Caco-2 (cell line): ENCODE measurements at places on chromosomes 3 and 15. TPM values are rescaled to one million over a fixed set of nuclear protein-coding genes. Genes with fewer than 3 reads are reported as not detected.
A peak's percentile ranks its signal among the peaks of the same experiment; 100 is the strongest.

The CCR8 gene
- total RNA-seq = not detected in 2 replicates

The GALNT15 gene
- not detected in 2 replicates for total RNA-seq

The PIERCE2 gene
- total RNA-seq = 1.3 TPM in 1 of 2 replicates, not detected in the other

The TMC3 gene
- total RNA-seq = not detected in 2 replicates

The LYZL4 gene
- not detected in 2 replicates for total RNA-seq

The RARRES1 gene
- total RNA-seq = 7.6 and 9.0 TPM in 2 replicates

The ARGFX gene
- not detected in 2 replicates for total RNA-seq

The GP9 gene
- not detected in 2 replicates for total RNA-seq

The GOLGA6A gene
- total RNA-seq = not detected in 2 replicates

The MORC1 gene
- not detected in 2 replicates for total RNA-seq

The UBA7 gene
- total RNA-seq = 0.93 TPM in 1 of 2 replicates, not detected in the other

The SKOR1 gene
- total RNA-seq = not detected in 2 replicates

The KBTBD13 gene
- not detected in 2 replicates for total RNA-seq

DNA sequence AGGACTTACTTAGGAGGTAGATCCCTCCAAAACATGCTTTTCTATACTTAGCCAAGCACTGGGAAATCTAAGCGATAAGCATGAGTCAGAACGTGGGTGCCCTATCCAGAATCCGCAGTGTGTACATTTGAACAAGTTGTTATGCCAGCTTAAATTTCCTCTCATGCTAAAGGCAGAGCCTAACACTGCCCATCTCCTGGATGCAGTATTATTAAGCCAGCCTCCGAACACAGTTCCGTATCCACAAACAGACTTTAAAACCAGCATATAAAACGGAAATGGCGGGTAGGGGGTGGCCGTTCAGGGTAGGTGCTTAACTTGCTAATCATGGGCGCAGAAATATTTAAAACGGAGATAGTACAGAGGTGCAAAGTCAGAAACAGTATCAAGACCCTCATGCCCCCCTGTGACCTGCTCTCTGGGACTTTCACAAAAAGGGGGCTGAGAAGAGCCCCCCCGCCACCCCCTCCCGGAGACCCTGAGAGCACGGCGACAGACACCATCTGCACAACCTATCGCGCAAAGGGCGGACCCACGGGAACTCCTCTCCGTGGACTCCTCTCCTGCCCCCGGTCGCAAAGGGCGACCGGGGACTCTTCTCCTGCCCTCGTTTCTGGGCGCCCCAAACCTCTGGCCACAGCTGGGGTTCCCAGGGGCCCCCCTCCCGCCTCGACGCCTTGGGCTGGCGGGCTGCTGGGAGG is 889 bp upstream of the LRRIQ4 start:
- DNase-seq = no peak

GRCh38 chr3:56700151-56700550 is 17.1 kb upstream of the TASOR start:
- DNase-seq = no peak

DNA sequence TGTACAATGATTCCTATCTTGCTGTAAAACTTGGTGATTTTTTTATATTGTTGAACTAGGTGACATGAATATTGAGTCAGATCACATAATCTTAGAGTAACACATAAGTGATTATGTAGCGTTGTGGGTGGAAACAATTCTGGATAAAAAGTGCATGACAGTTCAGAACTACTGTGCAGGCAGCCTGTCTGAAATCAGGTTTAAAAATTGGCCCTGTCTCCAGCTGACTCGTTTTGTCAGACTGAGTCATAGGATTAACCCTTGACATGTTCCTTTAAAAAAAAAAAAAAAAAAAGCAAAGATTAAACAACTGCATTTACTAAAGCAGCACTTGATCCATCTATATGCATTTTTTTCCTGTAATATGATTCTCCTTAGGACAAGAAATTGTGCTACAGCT is 160.0 kb upstream of the CGNL1 start:
- no peak for DNase-seq

DNA sequence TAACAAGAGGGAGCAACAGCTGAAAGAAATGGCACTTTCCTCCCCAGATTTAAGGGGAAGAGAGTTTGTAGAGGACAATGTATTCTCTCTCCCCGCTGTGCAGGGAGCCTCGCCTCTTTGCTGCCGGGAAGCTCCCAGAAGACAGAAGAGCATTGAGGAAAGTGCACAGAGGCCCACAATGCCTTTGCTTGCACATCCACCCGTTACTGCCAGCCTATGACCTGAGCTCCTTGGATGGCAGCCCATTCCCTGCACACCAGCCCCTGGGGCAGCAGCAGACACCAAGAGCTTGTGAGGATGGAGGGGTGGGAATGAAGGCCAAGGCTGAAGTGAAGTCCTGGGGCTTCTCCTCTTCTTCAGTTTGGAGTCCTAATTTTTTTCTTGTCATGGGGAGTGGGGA is 67.0 kb downstream of the CLDN11 start:
- no peak for DNase-seq

DNA sequence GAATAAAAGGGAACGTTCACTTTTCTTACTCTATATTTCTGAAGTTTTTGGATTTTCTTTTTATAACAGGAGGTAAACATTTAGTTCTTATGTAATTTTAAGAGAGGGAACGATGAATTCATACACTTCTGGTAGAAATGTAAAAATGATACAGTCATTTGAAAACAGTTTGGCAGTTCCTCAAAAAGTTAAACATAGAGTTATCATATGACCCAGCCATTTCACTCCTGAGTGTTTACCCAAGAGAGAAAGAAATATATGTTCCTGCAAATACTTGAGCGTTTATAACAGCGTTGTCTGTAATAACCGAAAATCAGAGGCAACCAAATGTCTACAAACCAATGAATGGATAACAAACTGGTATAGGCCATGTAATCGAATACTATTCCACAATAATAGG is 20.8 kb upstream of the CCR9 start:
- no peak for DNase-seq

- no peak for DNase-seq
Observed at GRCh38 chr3:154775821-154776548, 304.1 kb upstream of the MME start.

DNA sequence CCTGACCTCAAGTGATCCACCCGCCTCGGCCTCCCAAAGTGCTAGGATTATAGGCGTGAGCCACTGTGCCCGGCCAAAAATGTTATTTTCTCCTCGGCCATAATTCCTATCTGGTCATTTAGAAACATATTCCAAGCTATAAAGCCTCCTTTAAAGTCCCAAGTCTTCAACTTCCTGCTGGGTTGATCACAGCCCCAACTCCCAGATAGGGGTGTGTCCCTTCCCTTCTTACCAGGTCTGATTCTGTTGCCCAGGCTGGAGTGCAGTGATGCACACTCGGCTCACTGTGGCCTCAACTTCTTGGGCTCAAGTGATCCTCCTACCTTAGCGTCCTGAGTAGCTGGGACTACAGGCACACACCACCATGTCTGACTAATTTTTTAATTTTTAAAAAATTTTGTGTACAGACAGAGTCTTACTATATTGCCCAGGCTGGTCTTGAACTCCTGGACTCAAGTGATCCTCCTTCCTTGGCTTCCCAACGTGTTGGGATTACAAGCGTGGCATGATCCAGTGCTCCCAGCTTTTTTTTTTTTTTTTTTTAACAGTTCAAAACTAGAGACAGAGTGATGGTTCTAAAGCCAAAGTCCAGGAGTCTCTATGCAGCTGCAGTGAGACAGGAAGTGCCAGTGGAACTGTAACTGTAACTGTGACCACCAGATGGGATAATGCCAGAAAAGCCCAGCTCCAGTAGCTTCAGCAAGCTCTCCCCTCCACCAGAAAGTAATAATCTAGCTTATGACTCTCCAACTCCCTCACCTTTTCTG is 8.2 kb upstream of the PRKAR2A start:
- DNase-seq = no peak

DNA sequence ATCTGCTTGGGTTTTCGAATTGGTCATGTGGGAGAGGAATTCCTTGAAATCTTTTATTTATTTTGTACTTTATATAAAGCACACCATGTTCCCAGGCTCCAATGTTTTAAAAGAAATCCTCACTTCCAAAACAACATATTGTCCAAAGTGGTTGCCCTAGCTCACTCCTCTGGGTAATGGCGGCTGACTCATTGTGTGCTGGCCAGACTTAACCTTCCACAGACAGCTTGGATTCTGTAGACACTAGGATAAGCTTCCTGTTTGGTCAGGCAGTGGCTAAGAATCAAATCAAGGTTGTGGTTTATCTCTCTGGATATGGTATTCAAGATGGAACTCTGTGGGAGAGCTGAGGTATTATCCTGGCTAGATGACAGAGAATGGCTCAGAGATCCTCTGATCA is 55.8 kb upstream of the FAM98B start:
- DNase-seq = no peak

DNA sequence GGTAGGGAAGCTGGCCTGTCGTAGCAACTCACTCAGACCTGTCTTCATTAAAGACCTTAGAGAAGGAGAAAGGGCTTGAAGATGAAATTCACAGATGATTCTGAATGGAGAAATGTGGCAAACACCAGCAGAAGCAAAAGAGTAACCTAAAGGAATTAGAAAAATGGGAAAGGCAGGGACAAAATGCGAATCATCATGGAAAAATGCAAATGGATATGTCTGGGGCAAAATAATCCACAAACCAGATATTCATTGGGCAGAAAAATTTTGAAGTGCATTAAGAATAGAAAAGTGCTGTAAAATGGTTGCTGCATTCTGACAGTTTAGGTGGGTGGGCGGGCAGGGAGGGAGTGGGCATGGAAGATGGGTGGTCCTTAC is 156.9 kb upstream of the RASGRP1 start:
- no peak for DNase-seq

GRCh38 chr3:194119831-194120590 is 15.9 kb upstream of the HES1 start:
- DNase-seq = no peak

DNA sequence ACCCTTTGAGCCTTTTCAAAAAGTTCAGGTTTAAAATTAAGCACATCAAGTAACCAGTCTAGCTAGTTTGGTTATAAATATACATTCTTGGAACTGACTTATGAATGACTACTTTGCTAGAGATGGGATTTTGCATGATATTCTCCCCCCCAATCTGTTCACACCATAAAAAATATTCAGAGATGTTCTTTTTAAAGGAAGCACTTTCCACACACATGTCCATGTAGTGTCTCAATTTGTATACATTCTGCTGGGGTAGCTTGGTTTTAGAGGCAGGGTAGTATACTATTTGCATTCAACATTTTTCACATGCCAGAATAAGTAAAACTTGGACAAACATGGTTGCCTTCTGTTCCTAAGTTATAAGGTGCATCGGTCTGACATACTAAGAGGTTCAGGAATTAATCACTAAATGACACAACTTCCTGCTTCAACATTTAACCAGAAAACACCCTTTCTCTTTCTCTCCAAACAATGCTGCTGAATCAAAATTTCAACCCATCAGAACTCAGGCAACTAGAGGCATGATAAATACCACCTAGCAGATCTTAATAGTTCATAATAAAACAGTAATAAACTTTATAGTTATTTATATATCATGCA is 57.0 kb downstream of the SUMF1 start:
- DNase-seq = no peak

GRCh38 chr15:85597155-85597815 is 197.4 kb downstream of the KLHL25 start:
- no peak for DNase-seq

DNA sequence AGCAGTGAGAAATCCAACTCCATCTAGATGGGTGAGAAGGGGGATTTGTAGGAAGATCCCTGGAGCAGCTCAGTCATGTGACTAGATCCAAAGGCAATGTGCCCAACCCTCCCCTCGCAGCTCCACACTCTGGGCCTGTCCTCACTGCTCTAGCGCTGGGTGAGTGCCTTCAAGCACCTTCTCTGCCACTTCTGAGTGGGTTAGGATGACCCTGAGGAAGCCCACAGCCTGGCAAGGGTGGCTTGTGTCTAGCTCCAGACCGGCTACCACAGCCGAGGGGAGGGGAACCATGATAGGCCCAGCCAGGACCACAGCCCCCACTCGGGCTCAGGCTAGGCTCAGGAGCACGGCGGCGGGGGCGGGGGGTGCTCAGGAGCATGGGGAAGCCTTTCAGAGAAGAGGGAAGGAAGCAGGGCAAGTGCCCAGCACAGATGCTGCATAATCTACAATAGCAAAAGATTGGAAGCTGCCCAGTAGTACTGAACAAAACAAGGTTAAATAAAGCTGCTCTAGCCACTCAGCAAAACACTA is 1.7 kb downstream of the SPATA12 start:
- no peak for DNase-seq

GRCh38 chr3:41893977-41894376 is 67.9 kb downstream of the ULK4 start:
- DNase-seq = peak; percentile 44

DNA sequence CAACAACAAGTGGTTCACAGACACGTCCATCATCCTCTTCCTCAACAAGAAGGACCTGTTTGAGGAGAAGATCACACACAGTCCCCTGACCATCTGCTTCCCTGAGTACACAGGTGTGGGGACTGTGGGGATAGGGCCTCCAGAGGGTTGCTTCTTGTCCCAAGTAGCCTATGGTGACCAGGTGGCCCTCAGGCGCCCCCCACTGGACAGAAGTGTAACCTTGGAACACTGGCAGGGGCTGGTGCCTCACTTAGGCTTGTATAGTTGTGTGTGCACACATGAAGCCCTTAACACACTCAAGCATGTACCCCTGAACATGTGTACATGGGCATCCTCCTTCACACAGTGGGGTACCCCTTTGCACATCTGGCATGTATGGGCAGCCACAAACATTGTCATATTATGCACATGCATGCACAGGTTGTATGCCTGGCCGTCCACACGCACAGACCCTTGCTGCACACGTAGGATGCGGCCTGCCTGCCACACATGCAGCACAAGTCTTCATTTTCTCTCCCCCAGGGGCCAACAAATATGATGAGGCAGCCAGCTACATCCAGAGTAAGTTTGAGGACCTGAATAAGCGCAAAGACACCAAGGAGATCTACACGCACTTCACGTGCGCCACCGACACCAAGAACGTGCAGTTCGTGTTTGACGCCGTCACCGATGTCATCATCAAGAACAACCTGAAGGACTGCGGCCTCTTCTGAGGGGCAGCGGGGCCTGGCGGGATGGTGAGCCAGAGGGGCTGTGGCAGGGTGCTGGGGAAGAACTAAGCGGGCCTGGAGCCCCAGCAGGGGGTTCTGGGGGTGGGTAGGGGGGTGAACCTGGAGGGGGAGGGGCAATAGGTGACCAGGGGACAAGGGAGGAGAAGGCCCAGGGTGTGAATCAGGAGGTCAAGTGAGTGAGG is 11.7 kb upstream of the SEMA3B start:
- peak; percentile 72 for DNase-seq

DNA sequence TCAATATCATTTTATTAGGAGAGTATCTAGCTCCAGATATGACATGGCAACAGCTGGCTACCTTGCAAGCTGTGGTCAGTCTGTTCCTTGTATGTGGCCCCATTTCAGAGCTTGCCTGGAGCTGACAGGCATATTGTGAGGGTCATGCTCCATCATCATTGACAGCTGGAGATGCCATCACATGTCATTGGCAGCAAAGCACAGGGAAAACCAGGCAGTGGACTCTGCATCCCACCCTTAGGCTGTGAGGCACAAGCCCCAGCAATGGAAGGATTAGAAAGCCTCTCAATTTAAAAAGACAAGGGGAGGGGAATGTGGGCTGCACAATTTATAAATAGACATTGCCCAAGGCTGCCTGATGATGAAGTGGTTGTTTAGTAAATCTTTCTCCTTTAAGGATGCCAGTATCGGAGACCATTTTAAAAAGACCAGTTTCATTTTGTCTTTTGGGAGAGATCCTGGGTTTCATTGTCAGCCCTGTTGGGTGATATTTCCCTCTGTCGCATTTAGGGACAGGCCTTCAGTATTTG is 27.9 kb downstream of the LNP1 start:
- no peak for DNase-seq
